Aorta (tissue), 5 donors: ENCODE measurements at places on chromosomes 2 and 18. TPM values are rescaled to one million over a fixed set of nuclear protein-coding genes. Genes with fewer than 3 reads are reported as not detected.
A peak's percentile ranks its signal among the peaks of the same experiment; 100 is the strongest.

Gene MAL
- total RNA-seq, result 1.9 TPM

Gene CFAP53
- 0.39 TPM for total RNA-seq

Gene WDFY1
- 56.5 TPM for total RNA-seq

Gene IAH1
- total RNA-seq, result 45.6 TPM

Gene C1GALT1C1L
- total RNA-seq, result 1.2 TPM

Gene ZBTB7C
- total RNA-seq, result 18.2 TPM

Gene ZSWIM2
- not detected for total RNA-seq

Gene SLC4A3
- total RNA-seq, result 5.4 TPM

Gene IGFBP2
- 657 TPM for total RNA-seq

DNA sequence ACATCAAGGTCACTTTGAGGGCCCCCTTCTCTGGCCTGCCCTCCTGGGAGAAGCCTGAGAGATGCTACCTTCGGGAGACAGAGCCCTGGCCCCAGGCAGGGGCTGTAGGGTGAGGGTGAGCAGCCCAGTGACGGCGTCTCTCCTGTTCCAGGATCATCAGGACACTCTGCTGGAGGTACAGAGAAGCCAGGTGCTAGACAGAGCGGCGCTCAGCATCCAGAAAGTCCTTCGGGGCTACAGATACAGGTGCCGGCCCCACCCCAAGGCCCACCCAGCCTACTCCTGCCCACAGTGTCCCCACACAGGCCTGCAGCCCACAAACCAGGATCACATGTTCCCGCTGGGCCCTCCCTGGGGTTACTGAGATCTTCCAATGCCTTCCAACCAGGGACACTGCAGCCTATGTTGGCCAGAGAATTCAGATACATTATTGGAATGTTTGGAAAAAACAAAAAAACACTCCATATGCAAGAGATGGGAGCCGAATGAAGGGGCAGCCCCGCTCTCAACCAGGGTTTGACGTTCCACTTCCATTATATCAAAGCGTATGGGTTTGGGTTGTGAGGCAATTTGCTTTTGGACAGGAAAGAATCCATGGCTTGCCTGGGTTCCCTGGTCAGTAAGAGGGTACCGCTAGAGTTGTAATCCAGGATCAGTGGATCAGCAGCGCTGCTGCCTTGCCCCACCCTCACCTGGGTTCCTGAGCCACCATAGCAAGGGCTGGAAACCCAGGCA lies 49.5 kb upstream of the GPR17 start:
- peak; percentile 48 for DNase-seq

DNA sequence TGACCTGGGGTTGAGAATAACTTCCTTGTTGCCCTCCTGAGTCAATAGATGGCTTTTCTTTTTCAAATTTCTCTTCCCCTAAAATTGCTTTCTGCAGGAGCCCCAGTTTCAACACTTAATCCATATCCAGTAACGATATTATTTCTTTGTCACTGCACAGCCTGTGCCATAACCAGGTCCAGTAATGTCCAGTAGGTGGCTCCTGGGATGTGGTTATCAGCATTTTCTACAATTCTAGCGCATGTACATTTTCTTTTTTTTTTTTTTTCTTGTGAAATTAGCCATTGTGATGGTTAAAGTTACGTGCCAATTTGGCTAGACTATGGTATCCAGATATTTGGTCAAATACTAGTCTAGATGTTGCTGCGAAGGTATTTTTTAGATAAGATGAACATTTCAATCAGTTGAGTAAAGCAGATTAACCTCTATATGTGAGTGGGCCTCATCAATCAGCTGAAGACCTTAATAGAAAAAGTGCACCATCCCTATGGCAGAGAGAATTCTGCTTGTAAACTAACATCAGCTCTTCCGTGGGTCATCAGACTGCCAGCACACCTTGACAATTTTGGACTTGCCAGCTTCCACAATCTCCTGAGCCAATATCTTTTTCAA lies 72.9 kb upstream of the SCG2 start:
- DNase-seq, result no peak

GRCh38 chr2:9952286-9952737 lies 819 bp downstream of the GRHL1 start:
- DNase-seq, result no peak

- no peak for DNase-seq
These were observed 78.6 kb upstream of the CSRNP3 start for GRCh38 chr2:165390875-165391274.

DNA sequence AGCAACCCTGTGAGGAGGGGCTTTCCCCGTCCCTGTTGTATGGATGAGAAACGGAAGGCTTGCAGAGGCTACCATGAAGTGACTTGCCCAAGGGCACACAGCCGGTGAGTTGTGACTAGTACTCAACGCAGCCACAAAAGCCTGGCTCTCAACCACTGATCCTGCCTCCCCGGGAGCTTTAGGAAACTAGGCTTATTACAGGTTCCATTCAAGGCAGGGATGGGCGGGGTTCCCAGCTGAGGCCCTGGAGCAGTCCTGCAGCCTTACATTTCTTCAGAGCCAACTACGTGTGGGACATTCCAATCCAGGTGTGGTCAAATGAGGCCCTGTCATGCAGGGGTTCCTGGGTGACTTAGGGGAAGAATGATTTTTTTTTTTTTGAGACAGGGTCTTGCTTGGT lies 59.6 kb downstream of the MEX3C start:
- DNase-seq, result no peak

- no peak for DNase-seq
These were observed 587.5 kb upstream of the DSEL start for GRCh38 chr18:68104036-68104435.

GRCh38 chr2:218476676-218477075 lies 57.8 kb downstream of the VIL1 start:
- DNase-seq, result no peak

DNA sequence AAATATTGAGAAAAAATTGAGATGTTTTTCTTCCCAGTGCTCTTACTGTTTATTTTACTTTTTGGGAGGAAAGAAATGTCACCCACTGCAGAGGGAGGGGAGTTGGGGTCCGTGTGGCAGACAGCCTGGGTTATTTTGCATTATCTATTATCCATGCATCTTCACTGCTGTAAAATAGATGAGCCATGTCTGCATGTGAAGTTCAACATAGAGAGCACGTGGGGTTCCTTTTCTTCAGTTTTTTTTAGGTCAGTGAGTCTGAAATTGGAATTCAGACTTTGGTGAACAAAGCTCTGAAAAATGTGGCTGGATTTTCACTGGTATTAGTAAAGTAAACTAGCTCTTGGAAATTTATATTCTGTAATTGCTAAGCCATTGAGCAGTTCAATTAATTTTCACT lies 2.4 kb downstream of the DCDC2C start:
- DNase-seq, result no peak

DNA sequence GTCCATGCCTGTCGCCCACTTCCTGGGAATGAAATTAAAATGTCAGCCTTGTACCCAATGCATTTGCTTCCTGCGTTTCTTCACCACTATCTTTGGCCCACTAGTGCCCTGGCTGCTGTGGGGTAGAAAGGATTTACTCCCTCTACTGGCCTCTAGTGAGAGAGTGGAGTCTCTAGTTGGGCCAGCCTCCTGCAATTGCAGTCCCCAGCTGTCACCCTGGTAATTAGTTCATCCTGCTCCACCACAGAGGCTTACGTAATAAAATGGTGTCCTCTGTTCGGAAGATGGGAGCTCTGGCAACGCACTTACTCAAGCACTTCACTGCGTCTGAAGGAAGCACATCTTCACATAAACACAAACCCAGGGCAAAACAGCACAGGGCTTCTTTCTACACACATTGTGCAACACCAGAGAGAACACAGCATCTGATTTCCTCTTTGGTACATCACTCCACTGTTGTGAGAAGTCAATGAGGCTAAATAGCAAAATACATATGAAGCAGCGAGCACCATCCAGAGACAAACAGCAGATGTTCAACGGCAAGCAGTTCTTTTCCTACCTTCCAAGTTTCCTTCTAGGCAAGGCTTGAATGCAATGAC lies 274.6 kb downstream of the LRATD1 start:
- DNase-seq, result no peak

- no peak for DNase-seq
These were observed 13.5 kb downstream of the SLC30A3 start for GRCh38 chr2:27249159-27249890.

GRCh38 chr2:167537743-167538142 lies 649.5 kb downstream of the XIRP2 start:
- DNase-seq, result no peak

- DNase-seq, result no peak
These were observed 1441.6 kb downstream of the SUCLG1 start for GRCh38 chr2:83017366-83018090.

DNA sequence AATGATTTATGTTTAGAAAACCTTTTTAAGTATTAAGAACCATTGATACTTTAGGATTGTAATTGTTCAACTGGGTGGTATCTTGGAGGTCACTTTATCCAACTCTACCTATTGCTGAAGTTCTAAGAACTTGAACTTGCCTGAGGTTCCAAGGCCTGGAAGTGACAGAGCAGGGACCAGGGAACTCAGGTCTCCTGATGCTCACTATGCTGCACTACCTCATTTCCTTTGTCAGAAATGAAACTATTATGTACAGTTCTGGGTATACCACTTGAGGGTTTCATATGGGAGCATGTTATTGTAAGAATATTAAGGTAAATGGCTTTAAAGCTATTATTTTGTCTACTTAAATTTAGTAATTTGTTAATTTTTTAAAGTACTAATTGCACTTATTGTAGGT lies 3.0 kb downstream of the MBD5 start:
- DNase-seq, result no peak

DNA sequence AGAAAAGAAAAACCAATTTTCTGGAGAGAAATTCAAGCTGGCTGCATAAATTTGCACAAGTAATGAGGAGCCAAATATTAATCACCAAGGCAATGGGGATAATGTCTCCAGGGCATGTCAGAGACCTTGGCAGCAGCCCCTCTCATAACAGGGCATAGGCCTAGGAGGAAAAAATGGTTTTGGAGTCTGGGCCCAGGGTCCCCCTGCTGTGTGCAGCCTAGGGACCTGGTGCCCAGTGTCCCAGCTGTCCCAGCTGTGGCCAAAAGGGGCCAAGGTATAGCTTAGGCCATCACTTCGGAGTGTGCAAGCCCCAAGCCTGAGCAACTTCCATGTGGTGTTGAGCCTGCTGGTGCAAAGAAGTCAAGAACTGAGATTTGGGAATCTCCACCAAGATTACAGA lies 57.1 kb downstream of the SCN7A start:
- DNase-seq, result no peak

DNA sequence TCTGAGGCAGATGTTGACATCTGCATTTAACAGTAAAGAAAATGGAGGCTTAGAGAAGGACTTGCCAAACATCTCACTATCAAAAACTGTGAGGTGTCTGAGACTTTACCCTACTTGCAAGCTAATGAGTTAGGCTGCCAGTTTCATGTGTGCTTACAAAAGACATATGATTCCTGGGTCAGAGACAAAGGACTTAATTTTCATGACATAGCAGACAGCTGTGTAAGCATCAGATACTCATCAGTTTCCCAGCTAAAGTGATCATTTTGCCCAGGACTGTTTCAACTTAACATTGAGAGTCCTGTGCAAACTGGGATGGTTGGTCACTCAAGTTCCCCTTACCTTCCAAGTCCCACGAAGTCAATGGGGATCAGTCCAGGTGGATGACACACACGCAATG lies 18.9 kb upstream of the DAPL1 start:
- DNase-seq, result no peak

GRCh38 chr2:84613082-84613481 lies 96.8 kb downstream of the DNAH6 start:
- no peak for DNase-seq

GRCh38 chr2:58636872-58637271 lies 395.7 kb upstream of the FANCL start:
- no peak for DNase-seq
